Hypothalamus (tissue), 51 donors: ENCODE measurements at places on chromosomes 7 and 10.

DNA sequence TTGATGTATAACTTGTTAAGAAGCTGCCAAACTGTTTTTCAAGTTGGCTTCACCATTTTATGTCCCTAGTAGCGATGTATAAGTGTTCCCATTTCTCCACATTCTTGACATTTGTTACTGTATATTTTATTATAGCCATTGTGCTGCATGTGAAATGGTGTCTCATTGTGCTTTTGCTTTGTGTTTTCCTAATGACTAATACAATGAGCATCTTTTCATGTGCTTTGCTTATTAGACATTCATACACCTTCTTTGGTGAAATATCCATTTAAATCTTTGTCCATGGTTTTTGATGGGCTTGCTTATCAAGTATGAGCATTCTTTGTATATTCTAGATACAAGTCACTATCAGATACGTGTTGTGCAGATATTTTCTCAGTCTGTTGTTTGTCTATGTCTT lies 203.0 kb downstream of the CCSER2 start:
- no peak for DNase-seq

GRCh38 chr7:74627661-74628411 lies 29.7 kb upstream of the GTF2I start:
- no peak for DNase-seq

- DNase-seq: no peak
Measured at GRCh38 chr7:150826061-150826849, 25.7 kb downstream of the TMEM176A start.

- DNase-seq: no peak
Measured at GRCh38 chr7:103446049-103446520, at the start of gene SLC26A5. Gene SLC26A5, minus strand, starts transcription at chr7:103446207. Its CDS starts 24,693 bp downstream, at chr7:103421514.

DNA sequence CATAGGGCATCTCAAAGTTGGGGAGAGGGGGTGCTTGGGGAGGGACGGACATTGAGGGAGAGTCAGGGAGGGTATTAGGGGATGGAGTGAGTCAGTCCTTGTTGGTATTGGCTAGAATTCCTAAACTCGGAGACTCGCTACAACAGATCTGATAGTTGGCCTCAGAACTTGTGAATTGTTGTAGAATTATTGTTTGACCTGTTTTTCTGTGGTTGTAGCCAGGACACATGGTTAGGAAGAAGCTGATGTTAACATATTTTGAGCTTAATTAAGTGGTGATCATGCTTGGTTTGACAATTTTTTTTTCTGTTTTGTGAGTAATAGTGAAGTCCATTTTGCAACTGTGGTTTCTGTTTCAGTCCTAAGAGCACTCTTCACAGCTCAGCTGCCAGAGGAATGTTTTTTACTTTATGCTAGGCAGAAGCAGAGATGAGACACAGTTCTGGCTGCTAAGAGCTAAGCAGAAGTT lies 1190.3 kb upstream of the C7orf33 start:
- no peak for DNase-seq

DNA sequence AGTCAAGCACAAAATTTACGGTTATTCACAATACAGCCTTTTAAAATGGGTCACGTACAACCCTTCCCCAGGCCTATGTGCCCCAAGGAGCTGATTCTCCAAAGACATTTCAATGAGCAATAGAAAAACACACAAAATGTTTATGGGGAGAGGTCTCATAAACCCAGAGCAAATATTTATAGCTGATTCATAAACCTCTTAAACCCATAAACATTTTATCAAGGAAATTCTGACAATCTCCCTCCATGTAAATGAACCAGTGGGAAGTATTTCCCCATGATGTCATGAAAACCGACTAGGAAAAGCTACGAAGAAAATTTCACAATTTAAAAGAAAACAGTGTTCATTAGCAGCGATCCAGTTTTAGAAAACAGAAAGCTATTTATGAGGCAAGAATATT lies 36.0 kb downstream of the SFMBT2 start:
- DNase-seq: no peak

DNA sequence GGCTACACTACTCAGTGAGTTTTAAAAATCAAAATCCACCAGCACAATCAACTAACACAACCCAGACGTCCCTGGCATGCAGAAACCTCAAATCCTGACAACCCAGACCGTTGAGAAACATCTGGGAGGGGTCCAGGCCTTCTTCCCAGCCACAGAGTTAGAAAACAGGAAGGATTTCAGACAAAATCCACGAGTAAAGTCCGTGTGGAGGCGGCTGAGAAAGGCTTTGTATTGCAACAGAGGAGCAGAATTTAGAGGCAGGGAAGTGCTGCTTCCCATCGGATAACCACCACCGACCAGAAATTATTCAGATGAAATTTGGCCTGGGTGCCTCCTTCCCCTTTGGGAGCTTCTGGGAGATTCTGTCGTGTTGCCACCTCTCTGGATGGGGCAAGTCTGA lies 61.5 kb downstream of the TNS3 start:
- no peak for DNase-seq

GRCh38 chr10:121598263-121599249 lies at the start of gene FGFR2:
Gene FGFR2, minus strand, starts transcription at chr10:121598444. Its CDS starts 4,627 bp downstream, at chr10:121593817.
- DNase-seq: no peak

DNA sequence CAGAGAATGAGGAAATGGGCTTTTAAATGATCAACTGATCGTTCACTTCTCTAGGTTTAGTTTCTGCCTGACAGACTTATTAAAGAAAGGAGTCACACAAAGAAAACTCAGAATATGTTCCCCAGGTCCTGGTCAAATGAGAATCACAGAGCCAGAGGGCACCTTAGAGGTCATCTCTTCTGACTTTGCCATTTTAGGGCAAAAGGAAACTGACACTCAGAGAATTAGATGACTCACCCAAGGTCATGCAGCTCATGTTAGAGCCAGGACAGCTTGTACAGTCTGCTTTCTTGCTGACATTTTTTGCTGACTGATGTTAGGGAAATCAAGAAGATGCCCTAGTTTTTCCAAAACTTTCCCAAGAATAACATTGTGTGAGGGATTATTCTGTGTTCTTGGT lies 312.7 kb upstream of the SP8 start:
- no peak for DNase-seq

GRCh38 chr10:14381475-14381874 lies 50.8 kb upstream of the FRMD4A start:
- DNase-seq: no peak

DNA sequence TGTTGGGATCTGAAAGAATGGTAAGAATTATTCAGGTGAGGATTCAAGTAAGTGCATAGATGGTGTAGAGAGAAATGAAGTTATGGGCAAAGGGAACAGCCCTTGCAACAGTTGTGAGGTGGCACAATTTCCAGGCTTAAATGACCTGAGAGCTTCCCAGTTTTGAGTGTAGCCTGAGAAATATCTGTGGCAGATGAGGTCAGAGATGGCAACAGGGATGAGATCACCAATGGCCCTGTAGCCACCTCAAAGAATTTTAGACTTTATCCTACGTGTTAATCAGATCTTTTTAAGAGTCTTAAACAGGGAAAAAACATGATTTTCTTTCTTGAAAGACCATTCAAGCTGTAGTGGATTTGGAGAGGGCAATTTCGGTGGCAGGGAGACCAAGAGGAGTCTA lies 1.9 kb upstream of the NRF1 start:
- no peak for DNase-seq

GRCh38 chr10:127525686-127526085 lies 23.4 kb upstream of the NPS start:
- DNase-seq: no peak

DNA sequence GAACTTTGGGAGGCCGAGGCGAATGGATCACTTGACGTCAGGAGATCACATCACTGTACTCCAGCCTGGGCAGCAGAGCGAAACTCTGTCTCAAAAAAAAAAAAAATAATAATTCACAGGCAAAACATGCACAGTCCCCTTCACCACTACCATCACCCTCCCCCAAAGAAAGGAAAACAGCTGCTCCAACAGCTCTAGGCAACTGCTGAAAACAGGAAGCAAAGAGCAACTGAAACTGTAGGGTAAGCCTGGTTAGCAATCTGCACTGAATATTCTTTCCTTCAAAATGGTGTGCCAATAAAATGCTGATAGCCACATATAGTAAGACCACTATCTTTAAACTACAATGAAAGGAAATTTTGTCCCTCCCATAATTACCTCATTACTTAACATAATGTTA lies 11.8 kb downstream of the NT5C2 start:
- no peak for DNase-seq

DNA sequence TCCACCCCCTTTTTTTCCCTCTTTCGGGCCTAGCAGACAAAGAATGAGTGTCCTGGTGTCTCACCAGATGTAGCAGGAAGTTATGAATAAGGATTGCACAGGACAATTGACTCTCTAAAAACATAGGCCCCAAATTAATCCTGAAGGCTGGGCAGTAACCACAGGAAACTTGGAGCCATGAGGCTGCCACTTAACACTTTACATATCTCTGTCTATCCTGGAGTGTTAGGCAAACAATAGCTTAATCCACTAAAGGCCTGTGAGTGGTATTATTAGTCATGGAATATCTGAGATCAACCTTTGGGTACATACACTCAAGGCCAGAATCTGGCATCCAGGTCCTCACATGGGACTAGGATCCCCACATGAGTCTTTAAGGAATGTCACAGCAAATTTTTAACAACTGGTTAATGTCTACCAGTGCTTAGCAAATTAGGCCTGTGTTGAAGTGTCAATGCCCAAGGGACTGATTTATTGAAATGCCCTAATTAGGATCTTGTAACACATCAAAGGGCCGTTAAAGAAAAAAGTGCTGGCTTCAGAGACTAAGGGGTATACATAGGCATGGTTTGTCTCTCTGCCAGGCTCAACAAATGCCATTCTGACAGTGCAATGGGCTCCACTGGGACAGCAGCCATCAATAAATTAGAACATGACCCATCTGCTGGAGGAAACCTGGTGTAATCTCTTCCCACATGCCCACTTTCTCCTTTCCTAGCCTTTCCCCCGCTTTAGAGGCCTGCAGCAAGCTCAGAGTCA lies 196.7 kb upstream of the TBX20 start:
- no peak for DNase-seq

DNA sequence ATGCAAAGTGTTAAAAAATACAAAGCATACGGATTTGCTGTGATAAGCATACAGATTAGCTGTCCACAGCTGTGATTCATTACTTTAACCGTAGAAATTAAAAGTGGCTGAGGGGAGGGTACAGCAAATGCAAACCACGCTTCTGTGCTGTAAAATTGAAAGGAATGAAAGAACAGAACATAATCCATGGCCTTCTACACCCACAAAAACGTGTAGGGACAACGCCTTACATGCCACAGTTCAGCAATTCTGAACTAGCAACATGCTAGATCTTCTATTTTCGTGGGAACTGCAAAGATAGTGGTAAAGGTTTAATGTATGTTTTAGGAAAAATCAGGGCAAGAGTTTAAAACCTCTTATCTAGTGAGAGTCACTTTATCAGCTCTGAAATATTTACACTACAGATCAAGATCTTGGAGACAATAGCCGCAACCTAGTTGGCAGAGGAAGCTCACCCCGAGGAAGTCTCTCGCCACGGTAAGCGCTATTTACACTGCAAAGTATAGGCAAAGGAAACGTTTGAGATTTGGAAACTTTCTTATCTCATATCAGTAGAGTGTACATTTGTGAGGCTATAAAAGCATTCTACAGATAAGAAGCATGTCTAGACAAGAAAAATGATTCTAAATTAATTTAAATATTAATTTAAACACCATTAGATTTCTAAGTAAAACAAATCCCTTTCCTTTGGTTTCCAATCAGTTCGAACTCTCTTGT lies 193.6 kb downstream of the MLLT10 start:
- no peak for DNase-seq

DNA sequence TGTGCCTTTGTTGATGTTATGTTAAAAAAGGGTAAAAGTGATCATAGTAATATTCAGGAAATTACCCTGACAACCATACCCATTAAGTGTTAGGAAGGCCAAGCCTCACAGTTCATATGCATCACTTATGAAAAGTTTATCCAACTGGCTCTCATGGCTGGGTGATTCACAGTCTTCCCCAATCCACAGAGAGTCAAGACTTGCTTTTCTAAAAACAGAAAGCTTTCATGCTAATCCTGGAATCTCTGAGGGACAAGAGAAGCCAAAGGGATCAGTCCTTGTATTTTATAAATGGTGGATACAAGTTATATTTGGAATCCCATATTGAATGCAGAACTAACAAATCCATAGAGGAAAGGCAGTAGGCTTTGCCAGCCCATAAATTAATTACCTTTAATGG lies 218.3 kb downstream of the JAZF1 start:
- DNase-seq: no peak

DNA sequence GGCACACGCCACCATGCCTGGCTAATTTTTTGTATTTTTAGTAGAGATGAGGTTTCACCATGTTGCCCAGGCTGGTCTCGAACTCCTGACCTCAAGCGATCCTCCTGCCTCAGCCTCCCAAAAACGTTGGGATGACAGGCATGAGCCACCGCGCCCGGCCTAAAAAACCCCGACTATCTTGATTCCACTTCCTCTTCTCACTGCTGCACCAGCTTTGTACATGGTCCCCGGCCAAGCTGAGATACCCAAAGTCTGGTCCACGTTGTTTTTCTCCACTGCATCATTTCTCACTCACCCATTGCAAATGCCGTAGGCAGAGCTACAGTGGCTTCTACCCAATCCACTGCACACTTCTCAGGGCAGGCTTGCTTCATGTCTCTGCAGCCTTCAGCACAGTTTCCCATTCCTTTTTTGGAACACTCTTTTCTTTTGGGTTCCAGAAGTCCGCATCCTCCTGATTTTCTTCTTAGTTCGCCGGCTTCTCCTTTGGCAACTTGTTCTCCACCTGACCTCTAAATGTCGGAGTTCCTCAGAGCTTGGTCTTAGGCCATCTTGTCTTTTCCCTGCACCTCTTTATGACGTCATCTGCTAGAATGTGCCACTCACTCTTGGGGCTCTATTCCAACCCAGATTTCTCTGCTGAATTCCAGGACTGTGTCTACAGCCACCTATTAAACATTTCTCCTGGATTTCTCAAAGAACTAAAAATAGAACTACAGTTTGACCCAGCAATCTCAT lies 6.0 kb upstream of the GNB2 start:
- DNase-seq: no peak

DNA sequence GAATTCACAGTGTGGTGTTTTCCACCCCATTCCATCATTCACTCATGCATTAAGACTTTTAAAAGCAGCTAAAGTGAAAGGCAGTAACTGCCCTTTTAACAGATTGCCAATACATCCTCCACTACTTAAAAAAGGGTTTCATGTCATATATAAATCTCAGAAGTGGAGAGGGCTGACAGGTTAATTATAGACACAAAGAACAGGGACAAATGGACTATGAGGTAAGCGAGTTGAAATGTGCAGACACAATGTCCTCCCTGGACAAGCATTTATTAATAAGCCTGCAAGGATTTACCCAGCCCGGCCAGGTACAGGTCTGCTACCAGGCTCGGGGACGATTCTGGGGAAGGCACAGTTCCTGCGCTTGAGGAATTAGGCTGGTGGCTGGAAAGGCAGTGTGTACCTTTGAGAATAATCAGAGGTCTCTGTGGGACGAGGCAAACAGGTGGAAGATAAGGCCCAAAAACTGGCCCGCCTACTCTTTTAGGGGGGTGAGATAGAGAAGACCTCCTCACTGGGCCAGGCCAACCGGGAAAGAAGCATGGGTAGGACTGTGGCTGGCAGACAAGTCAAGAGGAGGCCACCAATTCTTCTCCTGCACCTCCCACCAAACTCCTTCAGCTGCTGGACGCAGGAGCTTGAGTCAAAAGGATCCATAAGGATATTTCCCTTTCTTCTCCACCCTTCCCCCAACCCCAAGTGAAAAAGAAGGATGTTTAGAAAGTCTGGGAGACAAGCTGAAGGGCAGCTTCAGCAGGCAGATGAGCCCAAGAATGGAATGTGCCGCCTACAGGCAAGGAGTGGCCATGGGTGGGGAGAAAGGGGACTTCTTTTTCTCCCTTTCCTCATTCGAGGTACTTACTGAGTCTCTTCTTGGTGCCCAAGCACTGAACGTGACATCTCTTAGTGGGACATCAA lies 1.5 kb downstream of the PDLIM1 start:
- no peak for DNase-seq

GRCh38 chr10:534047-534566 lies 155.4 kb downstream of the DIP2C start:
- no peak for DNase-seq
